NCI-H1105 treated with DMSO at 0.1 percent for 48 hours (cell line): ENCODE measurements at places on chromosomes 1 and 21.

DNA sequence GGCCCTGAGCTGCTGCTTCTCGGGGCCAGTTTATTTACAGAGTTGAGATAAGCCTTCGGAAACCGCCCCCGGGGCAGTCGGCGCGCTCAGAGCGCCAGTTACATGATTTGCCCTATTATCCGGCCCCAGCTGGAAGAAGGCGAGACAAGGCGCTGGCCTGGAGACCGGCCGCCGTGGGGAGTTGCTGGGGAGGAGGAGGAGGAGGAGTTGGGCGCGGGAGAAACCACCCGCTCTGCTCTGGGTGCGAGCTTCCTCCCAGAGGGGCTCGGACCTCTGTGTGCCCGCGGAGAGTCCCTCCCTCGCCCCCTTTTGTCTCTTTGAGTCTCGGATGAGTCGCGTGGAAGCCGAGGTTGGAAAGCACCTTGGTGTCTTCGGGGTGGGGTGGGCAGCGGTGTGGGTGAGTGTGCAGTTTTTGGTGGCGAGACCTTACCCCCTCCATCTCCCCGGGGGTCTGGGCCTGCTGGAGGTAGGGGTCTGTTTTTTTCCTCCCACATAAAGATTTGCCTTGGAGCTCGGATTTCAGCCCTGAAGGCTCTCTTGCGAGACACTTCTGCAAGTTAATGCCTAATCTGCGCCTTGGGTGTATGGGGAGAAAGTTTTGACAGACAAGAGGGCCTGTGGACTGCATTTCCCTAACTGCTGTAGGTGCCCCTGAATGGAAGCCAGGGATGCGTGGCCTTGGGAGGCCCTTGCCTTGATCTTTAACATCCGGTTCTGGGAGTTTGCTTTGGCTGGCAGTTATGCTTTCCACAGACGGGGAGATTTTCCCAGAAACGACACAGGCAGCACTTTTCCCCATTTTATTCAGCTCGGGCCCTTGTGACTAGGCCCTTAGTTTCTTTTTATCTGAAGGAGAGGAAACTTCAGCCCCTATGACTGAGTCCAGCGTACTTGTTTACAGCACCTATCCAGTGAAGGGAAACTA is 80.0 kb downstream of the NDUFS5 start:
- DNase-seq = peak; percentile 55

GRCh38 chr1:196070940-196071339 is 537.3 kb downstream of the KCNT2 start:
- no peak for DNase-seq

DNA sequence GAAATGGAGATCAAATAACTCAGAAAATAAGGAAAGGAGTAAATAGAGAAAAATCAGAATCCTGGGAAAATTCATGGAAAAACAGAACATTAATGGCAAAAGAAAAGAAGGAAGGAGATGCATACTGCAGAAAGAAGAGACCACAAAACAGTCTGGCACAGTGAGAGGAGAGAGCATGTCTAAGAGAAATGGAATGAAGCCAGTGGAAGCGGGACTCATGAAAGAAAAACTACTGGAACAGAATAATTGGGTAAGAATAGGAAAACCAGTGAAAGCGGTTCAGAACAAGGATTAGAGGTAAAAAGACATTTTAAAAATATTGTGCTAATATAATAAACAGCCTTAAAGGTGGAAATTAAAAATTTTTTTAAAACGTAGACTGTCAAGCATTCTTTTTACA is 93.6 kb upstream of the GREM2 start:
- DNase-seq = no peak

DNA sequence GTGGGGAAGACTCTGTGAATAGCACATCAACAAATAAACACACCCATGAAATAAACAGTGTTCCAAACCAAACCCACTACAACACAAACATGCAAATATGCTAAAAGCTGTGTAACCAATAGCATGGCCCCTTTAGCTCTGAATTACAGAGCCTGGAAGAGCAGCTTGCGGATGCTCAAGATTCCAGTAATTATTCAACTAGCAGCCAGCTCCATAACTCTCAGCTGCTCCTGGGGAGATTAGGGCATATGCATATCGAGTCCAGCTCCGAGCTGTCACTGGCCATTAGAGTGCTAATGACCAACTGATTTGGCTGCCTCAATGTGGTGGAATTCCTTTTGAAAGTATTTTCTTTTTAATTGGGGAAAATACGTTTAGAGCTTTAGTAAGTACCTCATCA is 207.1 kb downstream of the HHAT start:
- no peak for DNase-seq

GRCh38 chr1:167517535-167518330 is 596 bp downstream of the CD247 start:
- no peak for DNase-seq

GRCh38 chr1:32904797-32905196 is 3.6 kb upstream of the TMEM54 start:
- DNase-seq = no peak

- DNase-seq = no peak
These were observed 81.6 kb downstream of the HHIPL2 start for GRCh38 chr1:222466150-222466865.

DNA sequence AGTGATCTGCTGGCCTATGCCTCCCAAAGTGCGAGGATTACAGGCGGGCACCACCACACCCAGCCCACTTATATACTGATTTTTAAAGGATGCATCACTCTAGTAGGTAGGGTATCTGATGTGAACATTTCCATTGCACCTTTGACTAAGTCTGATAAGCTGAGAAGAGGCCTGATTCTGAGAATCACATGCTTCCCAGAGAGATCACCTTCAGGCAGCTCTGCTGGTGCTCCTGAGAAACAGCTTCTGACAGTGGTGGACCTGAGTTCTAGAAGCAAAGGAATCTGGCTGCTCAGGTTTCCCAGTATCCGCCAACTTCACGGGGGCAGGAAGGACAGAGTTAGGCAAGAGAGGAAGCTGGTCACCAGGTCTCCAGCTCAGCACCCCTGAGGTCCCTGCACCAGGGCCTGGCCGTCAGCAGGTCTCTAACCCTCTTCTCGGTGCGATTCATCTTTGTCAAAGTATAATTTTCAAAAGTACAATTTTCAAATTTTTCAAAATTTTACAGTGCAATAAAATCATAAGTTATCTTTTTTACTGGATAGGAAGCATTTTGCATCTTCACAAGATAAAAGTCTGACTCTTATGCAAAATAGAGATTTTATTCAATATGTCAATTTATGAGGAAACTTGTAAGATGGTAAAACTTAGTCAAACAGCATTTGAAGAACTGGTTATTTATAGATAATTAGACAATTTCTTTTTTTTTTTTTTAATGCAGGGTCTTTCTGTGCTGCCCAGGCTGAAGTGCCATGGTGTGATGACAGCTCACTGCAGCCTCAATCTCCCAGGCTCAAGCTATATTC is 25.8 kb upstream of the MPZL1 start:
- no peak for DNase-seq

- no peak for DNase-seq
These were observed 1.4 kb upstream of the G0S2 start for GRCh38 chr1:209673631-209674417.

- DNase-seq = no peak
These were observed 187.6 kb downstream of the MATN1 start for GRCh38 chr1:30535595-30536325.

DNA sequence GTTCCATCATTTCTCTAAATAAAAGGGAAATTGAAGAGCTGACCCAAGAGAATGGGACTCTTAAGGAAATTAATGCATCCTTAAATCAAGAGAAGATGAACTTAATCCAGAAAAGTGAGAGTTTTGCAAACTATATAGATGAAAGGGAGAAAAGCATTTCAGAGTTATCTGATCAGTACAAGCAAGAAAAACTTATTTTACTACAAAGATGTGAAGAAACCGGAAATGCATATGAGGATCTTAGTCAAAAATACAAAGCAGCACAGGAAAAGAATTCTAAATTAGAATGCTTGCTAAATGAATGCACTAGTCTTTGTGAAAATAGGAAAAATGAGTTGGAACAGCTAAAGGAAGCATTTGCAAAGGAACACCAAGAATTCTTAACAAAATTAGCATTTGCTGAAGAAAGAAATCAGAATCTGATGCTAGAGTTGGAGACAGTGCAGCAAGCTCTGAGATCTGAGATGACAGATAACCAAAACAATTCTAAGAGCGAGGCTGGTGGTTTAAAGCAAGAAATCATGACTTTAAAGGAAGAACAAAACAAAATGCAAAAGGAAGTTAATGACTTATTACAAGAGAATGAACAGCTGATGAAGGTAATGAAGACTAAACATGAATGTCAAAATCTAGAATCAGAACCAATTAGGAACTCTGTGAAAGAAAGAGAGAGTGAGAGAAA is 38.4 kb downstream of the CENPF start:
- DNase-seq = no peak
